ENCODE measurements at places on chromosomes 3 and 15. TPM values are rescaled to one million over a fixed set of nuclear protein-coding genes. Genes with fewer than 3 reads are reported as not detected.

IFT80 gene
- total RNA-seq = 10.9 TPM

XCR1 gene
- total RNA-seq = not detected

EPHA6 gene
- total RNA-seq = 0.19 TPM

FBXL22 gene
- 29.5 TPM for total RNA-seq

SSUH2 gene
- total RNA-seq = 1.1 TPM
